NCI-H1436 treated with DMSO at 0.1 percent for 48 hours (cell line): ENCODE measurements at places on chromosomes 7 and 10.

DNA sequence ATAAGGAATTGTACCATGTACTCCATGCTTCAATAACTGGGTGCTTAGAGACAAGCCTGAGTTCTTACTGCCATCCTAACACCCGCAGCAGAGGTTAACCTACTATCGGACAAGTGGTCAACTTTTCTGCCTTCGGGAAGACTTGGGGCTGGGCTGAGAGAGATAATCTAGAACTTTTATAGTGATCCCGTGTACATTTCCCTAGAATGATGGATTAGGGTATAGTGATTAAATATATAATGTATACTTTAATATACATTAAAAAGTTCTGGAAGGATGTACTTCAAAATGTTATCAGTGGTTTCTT, 12.2 kb upstream of the HNRNPF start:
- no peak for DNase-seq

DNA sequence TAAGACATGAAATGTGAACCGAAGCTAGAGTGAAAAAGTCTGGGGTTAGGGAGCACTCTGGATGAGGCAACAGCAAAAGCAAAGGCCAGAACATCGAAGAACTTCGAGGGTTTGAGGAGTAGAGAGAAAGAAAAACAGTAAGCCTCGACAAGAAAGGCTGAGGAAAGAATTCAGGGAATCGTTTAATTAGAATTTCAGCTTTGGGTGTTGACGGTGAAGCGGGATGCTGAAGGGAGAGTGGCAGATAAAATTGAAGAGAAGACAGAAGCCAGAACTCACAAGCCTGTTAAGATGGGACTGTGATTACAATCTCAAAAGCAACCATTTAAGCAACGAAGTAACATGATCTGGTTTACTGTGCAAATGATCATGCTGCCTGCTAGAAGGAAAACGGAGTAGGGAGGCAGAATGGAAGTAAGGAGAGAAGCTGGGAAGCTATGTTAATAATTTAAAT, 2.1 kb downstream of the TRDMT1 start:
- DNase-seq = no peak

DNA sequence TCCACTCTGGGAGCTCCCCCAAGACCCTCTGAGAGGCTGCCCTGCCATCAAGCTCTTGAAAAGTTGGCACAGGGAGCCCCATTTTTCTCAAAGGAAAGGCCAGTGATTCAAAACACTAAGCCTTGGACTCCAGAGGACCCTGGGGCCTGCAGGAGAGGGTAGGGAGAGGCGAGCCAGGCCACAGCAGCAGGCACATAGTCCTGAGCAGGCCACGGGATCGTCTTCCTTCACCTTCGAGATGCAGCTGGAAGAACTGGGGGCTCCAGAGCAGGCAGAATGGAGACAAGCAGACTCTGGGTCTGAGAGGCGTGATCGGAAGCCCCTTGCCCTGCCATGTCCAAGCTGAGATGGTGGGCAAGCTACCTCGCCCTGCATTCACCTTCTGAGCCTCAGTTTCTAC, 13.9 kb downstream of the TNS3 start:
- DNase-seq = no peak

- no peak for DNase-seq
Measured at GRCh38 chr7:56578612-56579011, 462.4 kb upstream of the NUPR2 start.

DNA sequence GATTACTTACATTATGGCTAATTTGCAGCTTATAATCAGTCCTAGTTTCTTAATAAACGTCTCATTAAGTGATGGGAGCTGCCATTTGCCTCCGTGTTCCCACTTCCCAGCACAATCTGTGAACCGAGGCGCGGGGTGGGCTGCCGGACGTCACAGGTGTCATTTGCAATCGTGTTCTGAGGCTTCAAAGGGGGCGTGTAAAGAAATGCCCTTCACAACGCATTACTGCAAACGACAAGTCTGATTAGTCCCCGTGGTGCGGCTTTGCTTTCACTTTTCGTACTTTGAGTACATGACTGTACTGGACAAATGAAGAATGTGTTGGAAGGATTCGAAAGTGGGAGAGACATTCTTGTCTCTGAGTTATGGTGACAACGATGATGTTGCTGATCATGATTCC, 614.2 kb upstream of the ADARB2 start:
- DNase-seq = no peak

- DNase-seq = no peak
Measured at GRCh38 chr10:130128922-130129321, 7.3 kb upstream of the GLRX3 start.

GRCh38 chr10:62109587-62110293, 158.9 kb downstream of the RTKN2 start:
- DNase-seq = no peak

- no peak for DNase-seq
Measured at GRCh38 chr7:43631559-43631958, 48.7 kb downstream of the STK17A start.

- no peak for DNase-seq
Measured at GRCh38 chr7:22173685-22174573, 183.0 kb downstream of the RAPGEF5 start.

DNA sequence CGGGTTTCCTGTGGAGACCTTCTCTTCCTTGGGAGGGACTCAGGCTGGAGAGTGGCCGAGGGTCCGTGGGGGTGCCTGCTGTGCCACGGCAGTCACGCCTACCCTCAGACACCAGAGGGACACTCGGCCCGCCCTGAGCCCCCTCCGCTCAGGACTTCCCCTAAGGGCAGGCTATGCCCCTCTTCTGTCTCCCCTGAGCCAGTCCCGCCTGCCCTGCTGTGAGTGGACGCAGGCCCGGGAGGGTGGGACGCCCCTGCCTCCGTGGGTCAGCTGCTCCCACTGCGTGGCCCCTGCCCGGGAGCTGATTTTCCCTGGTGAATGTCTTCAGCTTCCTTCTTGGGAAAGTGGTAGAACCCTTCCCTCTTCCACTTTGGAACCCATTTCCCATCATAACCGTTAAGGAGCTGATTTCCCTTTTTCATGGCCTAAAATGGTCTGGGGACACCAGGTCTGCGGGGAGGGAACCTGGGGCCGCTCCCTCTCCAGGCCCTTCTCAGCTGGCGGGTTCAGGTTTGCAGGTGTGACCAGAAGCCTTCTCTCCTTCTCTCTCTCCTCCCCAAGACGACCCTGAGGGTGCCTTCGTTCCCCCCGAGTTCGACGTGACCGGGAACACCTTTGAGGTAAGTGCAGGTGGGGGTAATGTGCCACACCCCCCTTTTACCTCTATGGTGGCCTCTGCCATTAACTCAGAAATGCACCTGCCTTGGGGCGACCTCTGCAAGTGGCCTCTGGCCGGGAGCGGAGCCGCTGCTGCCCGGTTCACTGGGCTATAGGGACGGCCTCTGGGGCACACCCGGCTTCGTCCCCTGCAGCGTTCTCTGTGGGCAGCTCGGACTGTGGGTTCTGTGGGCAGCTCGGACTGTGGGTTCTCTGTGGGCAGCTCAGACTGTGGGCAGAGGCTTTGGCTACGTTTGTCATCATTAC, 7.9 kb downstream of the KNDC1 start:
- DNase-seq = no peak

DNA sequence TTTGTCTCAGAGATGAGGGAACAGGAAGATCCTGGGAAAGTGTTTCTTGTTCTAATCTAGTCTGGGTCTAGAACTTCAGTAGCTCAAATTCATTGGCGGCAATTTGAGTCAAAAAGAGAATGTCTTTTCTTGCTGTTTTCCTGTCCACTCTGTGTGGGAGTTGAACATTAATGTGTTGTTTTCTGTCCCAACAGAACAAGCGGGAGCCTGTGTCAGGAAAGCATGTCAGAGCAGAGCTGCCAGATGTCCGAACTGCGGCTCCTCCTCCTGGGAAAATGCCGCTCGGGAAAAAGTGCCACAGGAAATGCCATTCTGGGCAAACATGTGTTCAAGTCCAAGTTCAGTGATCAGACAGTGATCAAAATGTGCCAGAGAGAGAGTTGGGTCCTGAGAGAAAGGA, 16.0 kb downstream of the GIMAP8 start:
- DNase-seq = no peak

GRCh38 chr7:33926535-33926934, 21.2 kb downstream of the BMPER start:
- DNase-seq = no peak

GRCh38 chr10:74882427-74882826, 56.0 kb downstream of the KAT6B start:
- no peak for DNase-seq

DNA sequence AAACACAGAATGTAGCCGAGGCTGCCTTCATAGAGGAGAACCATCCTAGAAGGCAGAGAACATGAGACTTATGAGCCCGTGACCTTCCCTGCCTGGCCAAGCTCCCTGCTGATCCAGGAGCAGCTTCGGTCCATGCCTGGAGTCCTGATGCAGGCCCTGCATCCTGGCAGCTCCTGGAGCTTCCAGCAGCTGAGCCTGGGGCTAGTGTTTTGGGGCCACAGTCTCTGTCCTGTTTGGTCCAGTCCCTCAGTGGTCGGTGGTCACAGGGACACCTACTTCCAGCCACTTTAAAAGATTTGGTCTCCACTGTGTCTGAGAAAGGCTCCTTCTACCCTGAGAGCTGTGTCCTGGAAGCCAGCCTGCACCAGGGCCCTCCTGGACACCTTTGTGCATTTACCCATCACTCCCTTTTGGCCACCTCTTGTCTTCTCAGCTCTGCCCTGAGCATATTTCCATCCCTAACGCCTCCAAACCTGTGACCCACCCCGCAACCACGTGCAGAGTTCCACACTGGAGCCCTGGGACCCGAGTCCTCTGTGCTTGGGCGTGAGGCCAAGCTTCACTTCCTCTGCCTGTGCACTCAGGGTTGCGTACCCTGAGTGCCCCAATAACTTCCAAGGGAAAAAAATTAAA, 315.2 kb upstream of the ZNF32 start:
- DNase-seq = no peak
